ENCODE measurements at places on chromosomes 6 and 20.

DNA sequence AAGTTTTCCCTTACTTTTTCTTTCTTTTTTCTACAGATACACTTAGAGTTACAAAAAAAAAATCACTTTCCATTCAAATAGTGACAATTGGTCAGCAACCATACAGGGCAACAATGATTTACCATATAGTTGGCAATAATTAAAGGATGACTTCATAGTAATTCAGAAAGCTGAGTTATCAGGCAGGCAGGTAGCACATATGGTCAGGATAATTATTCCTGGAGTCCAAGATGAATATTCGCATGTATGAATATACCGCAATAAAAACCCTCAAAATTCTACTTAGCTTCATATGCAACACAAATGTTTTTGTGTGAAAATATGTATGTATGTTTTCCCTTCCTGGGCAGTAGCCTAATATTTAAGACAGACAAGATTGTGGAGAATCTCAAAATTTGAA, 34.5 kb downstream of the COL19A1 start:
- no peak for DNase-seq

- DNase-seq = no peak
Observed at GRCh38 chr20:55070001-55070400, 594.6 kb downstream of the DOK5 start.

- no peak for DNase-seq
Observed at GRCh38 chr6:121582262-121582661, 146.8 kb downstream of the GJA1 start.

DNA sequence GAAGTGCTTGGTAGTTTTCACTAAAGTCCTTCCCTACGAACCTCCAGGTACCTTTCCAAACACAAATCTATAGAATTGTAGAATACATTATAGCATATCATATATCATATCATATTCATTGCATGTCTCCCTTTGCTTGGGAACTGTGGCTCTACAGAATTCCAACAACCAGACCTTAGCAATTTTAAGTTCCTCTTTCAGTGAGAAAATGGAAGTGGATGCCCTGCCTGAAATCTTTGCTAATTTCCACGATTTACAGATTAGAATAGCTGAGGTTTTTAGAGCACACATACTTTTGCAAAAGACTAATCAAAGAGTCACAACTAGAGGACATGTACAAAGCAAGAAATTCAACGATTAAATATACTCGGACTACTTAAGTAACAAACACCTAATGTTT, 78.6 kb downstream of the TNFRSF21 start:
- no peak for DNase-seq

DNA sequence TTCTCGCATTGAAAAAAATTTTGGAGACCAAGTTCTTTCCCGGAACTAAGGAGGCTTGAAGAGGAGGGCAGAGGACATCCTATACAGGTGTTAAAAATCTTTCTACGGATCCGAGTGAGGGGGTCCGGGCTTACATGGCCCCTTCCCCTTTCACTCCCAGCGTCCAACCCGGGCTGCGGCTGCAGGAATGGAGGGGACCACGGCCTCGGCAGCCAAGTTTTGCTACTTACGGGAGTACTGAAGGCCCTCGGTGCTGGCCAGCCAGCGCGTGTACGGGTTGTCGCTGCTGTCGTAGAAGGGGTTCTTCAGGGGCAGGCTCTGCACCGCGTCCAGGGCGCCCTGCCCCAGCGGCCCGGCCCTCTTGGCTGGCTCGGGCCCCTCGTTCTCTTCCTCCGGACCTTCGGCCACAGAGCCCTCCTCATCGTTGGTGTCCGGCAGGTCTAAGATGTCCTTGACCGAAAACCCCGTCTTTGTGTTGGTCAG, 642 bp downstream of the NKX2-2 start:
- DNase-seq = no peak

DNA sequence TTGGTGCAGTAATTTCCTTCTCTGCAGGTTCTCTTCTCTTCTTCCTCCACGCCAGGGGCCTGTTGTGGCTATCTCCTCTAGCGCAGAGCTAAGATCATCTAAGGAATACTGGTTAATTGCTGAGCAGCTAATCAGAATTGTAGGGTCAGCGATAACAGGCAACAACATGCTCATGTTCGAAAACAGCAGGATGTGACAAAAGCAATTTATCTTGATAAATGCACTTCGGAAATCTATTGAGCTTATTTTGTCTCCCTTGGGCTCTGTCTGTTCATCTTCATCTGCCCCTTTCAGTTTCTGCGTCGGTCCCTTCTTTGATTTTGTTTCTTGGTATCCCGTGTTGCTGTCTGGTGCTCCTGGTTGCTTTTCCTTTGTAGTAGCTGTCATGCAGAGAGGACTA, 67.3 kb upstream of the MAP3K7 start:
- DNase-seq = no peak

DNA sequence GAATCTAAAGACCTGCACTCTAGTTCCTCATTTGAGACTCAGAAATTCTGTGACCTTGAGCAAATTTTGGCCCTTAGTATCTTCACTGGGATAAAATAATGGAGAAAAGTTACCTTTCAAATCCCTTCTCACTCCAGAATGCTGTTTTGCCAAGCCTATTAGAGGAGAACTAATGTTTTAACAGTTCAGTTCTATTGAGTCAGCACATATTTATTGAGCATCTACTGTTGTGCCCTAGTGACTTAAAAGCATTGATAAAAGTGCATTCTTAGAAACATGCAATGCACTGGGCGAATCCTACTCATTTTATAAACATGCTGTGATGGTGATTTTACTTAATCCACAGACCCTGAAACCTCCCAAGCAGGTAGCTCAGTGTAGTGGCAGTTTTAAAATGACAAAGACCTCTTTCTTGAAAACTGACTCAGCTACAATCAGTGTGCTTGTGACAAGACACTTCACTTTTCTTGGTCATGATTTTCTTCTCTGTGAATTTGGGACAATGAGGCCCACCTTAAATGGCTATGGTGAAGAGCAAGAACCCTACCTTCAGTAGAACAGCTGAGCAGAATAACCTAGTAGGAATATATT, 312.0 kb downstream of the ALDH8A1 start:
- no peak for DNase-seq

- no peak for DNase-seq
Observed at GRCh38 chr20:33864324-33864963, 53.3 kb downstream of the CHMP4B start.

GRCh38 chr20:37071481-37071911, 24.3 kb downstream of the RBL1 start:
- no peak for DNase-seq

DNA sequence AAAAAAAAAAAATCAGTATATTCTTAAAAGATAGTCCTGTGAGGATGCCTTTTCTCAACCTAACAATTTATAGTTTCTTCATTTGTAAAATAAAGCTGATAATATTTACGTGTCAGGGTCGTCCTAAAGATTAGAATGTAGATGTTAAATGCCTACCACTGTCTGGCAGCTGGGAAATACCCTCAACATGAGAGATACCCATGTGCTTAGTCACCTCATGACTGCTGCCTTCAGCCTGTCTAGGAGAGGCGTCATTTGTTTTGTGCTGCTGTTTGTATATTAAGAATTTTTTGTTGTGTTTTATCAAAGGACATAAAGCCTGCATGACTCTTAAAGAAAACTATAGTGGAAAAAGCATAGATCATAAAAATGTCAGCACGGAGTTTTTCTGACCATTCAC, 9.5 kb downstream of the FAM120B start:
- no peak for DNase-seq

- DNase-seq = no peak
Observed at GRCh38 chr20:34305333-34306230, 2.4 kb upstream of the AHCY start.

- no peak for DNase-seq
Observed at GRCh38 chr6:357791-358341, 33.7 kb upstream of the IRF4 start.

GRCh38 chr6:4581468-4582385, 194.5 kb upstream of the CDYL start:
- no peak for DNase-seq

- no peak for DNase-seq
Observed at GRCh38 chr20:16810216-16810615, 62.1 kb downstream of the OTOR start.

DNA sequence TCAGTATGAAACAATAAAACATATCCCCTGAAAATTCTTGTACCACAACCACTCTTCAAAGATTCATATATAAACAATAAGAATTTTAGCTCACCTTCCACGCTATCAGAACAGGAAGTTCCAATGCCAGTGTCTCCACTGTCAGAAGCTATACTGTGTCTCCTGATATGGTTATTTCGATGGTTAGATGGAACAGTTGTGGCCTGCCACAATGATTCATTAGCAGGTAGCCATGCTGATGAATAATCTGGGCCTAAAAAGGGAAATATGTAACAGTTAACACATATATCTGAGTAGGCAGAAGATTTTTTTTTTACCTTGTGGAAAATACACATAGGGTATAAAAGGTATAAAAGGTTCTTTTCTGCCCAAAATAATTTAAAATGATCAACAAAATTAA, 19.0 kb downstream of the CEP85L start:
- DNase-seq = no peak

GRCh38 chr6:156866220-156867015, 89.2 kb downstream of the ARID1B start:
- no peak for DNase-seq

DNA sequence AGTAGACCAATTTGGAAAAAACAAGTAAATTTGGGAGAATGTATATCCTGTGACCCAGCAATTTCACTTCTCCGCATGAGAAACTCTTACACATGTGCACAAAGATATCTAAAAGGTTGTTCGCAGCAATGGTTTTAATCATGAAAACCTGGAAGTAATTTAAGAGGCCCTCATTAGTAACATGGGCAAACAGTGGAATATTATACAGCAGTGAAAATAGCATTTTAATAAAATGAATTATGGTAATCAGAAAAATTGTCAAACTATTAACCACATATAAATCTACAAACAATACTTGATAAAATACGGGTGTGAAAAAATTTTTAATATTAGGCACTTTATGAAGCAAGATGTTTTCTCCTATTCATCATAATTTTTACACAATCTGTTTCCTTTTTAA, 74.2 kb downstream of the KCNQ5 start:
- DNase-seq = no peak

- no peak for DNase-seq
Observed at GRCh38 chr6:46832816-46833215, 39.6 kb downstream of the MEP1A start.

DNA sequence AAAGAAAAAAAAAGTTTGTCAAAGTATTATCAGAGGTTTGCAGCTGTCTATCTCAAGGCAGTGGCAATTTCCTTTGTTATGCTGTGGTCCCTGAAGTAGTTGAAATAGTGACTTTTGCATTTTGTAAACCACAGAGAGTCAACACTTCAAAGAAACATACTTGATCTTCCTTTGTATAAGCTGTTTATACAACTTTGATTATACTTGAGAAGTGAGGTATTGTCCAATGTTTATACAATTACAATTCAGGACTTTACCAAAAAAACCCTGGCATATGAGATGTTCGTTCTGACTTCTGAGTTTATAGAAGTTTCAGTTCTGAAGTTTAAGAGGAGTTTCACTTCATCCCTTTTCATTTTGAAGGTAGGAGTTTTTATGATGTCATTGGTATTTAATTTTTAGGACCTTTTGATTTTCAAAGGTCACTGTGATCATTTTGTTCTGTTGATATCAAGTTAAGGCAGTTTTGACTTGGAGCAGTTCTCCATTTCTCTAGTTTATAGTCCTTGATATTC, 4.0 kb downstream of the STK4 start:
- DNase-seq = no peak
